ENCODE measurements at places on chromosomes 12 and 14. TPM values are rescaled to one million over a fixed set of nuclear protein-coding genes. Genes with fewer than 3 reads are reported as not detected.

- DNase-seq, result no peak
- H3K27me3 ChIP-seq, result no peaks in the 10 kb centered on the region
- no peaks in the 10 kb centered on the region for H3K36me3 ChIP-seq
- peaks cover 28% of the 10 kb centered on the region for H3K4me1 ChIP-seq
These were observed 1.4 kb downstream of the WSB2 start for GRCh38 chr12:118059341-118060191.

- peaks cover 7% of the 10 kb centered on the region for H3K4me1 ChIP-seq
- H3K27me3 ChIP-seq, result no peaks in the 10 kb centered on the region
- no peak overlapping the region for H3K4me3 ChIP-seq
- H3K36me3 ChIP-seq, result no peaks in the 10 kb centered on the region
- H3K27ac ChIP-seq, result no peak overlapping the region
These were observed 13.0 kb downstream of the CDKL1 start for GRCh38 chr14:50383618-50384225.

DNA sequence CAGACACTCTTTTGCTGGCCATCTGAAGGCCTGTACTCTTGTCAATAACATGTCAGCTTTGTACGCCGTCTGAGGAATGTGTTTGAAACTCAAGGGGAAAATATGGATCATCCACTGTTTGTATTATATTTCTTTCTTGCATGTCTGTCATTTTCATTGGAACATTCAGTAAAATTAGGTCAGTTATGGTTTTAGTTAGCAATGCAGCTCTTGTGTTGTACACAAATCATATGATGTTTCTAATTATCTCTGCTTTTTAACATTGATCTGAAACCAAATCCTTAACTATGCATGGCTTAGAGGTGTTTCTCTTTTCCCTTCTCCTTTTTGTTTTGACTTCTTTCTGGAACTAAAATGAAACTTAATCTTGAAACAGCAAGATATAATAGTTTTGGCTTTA is 333.6 kb upstream of the PRICKLE1 start:
- H3K36me3 ChIP-seq, result no peaks in the 10 kb centered on the region
- no peak for DNase-seq
- H3K4me3 ChIP-seq, result no peak overlapping the region
- H3K27ac ChIP-seq, result no peak overlapping the region
- H3K27me3 ChIP-seq, result no peaks in the 10 kb centered on the region

DNA sequence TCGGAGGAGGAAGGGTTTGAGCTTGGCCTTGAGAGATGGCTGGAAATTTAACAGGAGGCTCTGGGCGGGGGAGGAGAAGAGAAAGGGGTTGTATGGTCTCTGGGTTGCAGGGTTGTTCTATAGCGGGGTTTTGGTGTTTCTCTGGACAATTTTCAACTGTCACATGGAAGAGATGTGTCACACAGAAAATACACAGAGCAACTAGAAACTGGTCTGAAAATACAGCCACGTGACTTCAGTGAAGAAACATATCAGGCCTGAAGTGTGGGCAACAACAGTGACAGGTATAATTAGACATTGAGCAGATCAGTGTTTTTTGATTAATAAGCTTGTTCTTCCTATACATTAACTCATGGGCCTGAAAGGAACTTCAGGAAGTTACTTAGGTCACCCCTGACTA is 205.3 kb upstream of the HMGA2 start:
- DNase-seq, result no peak
- no peaks in the 10 kb centered on the region for H3K4me1 ChIP-seq
- H3K4me3 ChIP-seq, result no peak overlapping the region
- no peaks in the 10 kb centered on the region for H3K27me3 ChIP-seq
- H3K36me3 ChIP-seq, result no peaks in the 10 kb centered on the region
- H3K27ac ChIP-seq, result no peak overlapping the region

DNA sequence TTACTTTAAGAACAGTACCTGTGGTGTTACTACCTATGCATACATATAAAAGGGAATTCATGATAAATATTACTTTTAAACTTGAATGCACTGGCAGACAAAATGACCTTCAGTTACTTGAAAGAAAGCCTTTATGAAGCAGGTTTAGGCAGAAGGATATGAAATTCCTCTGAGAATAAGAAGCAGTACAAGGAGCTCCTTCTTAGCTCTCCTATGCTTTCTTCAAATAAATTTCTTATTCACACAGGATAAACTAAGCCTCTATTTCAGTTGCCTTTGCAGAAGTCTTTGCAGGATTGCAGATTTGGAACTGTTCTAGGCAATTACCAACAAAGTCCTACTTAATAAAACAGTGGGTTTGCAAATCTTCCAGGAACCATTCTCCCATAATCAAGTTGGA is 1.0 kb downstream of the EPYC start:
- no peak overlapping the region for H3K27ac ChIP-seq
- H3K27me3 ChIP-seq, result no peaks in the 10 kb centered on the region
- no peaks in the 10 kb centered on the region for H3K4me1 ChIP-seq
- DNase-seq, result no peak

DNA sequence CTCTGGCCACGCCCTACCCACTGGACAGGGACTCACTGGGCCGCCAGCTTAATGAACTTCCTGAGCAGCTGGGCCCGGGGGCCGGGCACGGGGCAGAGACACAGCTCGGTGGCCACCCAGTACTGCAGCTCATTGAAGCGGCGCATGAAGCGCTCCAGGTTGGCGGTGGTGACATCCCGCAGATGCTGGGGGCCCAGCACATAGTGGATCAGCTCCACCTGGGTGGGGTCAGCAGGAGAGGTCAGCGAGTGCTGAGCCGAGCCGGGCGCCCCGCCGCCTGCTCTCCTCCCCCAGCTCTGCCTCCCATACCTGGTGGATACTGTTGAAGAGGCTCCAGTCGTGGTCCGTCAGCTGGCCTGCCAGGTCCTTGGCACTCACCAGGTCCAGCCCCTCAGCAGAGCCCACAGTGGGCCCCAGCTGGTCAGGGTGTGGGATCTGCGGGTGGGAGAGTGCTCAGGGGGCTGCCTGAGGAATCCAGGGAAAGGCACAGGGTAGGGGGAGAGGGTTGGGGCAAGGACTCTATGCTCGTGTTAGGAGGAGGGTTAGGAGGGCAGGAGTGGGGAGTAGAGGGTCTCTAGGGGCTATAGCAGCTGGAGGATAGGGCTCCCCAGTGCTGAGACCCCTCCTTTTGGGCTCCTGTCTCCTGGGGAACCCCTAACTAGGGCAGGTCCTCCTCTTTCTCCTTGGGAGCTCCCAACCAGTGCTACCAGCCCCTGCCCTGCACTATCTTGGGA is 15.5 kb upstream of the ENDOU start:
- no peak for DNase-seq
- no peaks in the 10 kb centered on the region for H3K27me3 ChIP-seq
- H3K4me3 ChIP-seq, result no peak overlapping the region
- peaks cover 39% of the 10 kb centered on the region for H3K4me1 ChIP-seq

DNA sequence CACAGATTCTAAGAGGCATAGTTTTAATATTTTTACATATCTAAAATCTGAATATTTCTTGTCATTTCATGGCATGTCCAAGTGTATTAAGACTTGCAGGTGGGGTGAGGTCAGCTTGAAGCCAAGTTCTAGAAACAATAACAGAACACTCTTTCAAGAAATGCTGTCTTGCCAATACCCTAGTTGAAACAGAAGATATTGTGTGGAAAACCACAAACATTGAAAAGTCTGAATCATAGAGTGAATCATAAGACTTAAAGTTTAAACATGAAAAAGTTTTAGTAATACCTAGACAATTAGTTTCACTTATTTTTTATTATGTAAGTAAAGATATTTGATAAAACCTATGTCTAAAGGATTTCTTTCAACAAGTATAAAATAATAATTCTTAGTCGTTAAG is 191.5 kb upstream of the CAND1 start:
- H3K27me3 ChIP-seq, result no peaks in the 10 kb centered on the region
- DNase-seq, result no peak

- H3K27me3 ChIP-seq, result no peaks in the 10 kb centered on the region
- no peaks in the 10 kb centered on the region for H3K4me1 ChIP-seq
- DNase-seq, result no peak
- no peaks in the 10 kb centered on the region for H3K36me3 ChIP-seq
- H3K4me3 ChIP-seq, result no peak overlapping the region
These were observed 12.1 kb downstream of the SIRT4 start for GRCh38 chr12:120314220-120314619.

CIT gene
- total RNA-seq, result 9.2 TPM

DHRS2 gene
- not detected for total RNA-seq

TMEM233 gene
- not detected for total RNA-seq
